ENCODE measurements at places on chromosomes 13 and 19. TPM values are rescaled to one million over a fixed set of nuclear protein-coding genes. Genes with fewer than 3 reads are reported as not detected.

Gene NDUFA7
- 93.0 TPM for total RNA-seq

Gene IGLON5
- not detected for total RNA-seq

Gene PTPRH
- total RNA-seq = 0.11 TPM

Gene LILRA1
- total RNA-seq = not detected

Gene IL12RB1
- 16.1 TPM for total RNA-seq

DNA sequence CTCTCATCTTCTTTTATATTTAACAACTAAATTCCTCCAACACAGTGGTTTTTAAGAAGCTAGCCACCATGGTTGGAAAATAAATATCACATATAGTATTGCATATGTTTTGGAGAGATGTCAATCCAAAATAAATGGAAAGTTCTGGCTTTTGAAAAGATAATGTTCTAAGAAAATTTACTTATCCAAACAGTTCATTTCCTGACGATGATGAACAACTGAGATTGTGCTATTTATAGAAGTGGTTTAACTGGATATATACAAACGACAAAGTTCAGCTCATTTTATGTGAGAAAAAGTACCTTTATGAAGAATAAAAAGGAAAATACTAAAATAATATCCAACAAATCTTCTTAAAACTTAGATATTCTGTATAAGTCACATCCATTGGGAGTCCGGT lies 174.7 kb downstream of the MZT1 start:
- DNase-seq = no peak

GRCh38 chr13:44668688-44669087 lies 92.6 kb upstream of the TSC22D1 start:
- no peak for DNase-seq

- no peak for DNase-seq
Observed at GRCh38 chr19:5753743-5754142, 30.8 kb downstream of the PRR22 start.

GRCh38 chr13:45943120-45943519 lies 91.6 kb upstream of the SIAH3 start:
- no peak for DNase-seq

DNA sequence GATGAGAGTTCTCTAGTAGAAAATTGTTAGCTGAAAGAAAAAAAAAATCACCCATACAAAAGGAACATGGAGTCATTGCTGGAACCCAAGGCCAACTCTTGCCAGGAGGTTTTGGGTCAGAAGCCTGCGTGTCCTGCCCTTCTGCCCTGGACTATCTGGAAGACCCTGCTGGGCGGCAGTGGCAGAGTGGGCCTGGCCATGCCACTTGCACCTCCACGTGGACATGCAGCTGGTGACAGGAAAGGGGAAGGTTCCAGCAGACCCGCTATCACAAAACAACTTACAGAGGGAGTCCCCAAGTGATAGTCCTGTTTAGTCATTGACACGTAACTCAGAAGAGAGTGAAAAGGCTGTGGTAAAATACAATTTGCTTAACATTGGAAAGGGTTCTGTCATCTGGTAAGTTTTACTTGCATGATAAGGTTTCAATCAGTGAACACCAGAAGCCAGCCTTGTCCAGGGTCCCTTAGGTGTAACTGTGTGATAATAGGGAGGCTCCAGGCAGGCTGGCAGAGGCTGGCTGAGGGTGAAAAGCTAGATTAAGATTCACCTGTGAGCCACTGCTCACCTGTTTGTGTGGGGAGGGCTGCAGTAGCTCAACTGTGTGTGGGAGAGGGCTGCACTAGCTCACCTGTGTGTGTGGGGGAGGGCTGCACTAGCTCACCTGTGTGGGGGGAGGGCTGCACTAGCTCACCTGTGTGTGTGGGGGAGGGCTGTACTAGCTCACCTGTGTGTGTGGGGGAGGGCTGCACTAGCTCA lies 47.8 kb downstream of the COL4A2 start:
- DNase-seq = no peak

DNA sequence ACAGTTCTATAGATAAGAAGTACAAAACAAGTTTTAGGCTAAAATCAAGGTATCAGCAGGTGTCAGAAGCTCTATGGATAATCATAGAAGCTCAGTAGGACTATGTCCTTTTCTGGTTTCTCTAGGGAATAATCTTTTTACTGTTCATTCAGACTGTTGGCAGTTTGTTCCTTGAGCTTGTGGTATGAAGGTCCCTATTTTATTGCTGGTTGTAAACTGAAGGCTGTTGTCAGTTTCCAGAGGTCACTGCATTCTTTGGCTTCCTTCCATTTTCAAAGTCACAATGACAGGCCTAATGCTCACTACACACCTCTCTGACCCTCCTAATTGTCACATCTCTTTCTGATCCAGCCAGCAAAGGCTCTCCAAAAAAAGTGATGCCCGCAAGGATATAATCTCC lies 337.9 kb upstream of the EDNRB start:
- DNase-seq = no peak

- DNase-seq = no peak
Observed at GRCh38 chr13:94198681-94199080, 280.8 kb downstream of the DCT start.

- DNase-seq = peak; percentile 55
Observed at GRCh38 chr19:7678971-7679751, 1.5 kb upstream of the TRAPPC5 start.

- DNase-seq = no peak
Observed at GRCh38 chr13:85194482-85194881, 604.7 kb downstream of the SLITRK6 start.

DNA sequence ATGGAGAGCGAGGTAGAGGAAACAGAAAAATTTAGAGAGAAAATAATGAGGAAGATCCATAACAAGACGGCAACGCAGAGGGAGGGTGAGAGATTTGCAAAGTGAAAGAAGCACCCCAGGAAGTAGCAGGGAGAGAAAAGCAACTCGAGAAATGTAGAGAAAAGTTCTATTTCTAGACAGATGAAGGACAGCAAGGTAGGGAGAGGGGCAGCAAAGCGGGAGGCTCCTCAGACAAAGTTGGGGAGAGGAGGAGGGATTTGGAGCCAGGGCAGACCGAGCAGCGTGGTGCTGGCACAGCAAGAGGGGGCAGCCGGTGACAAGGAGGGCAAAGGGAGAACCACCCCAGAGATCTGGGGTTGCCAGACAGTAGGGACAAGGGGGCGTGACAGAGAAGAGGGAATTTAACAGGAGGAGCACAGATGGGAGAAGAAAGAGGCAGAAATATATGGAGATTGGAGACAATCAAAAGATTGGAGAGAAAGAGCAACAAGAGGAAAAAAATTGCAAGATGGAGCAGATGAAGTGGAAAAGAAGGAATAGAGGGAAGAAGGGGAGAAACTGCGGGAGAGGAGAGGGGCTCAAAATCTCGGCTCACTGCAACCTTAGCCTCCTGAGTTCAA lies 989 bp downstream of the ZNF766 start:
- no peak for DNase-seq

- DNase-seq = no peak
Observed at GRCh38 chr13:81409284-81409683, 1068.4 kb upstream of the SPRY2 start.

DNA sequence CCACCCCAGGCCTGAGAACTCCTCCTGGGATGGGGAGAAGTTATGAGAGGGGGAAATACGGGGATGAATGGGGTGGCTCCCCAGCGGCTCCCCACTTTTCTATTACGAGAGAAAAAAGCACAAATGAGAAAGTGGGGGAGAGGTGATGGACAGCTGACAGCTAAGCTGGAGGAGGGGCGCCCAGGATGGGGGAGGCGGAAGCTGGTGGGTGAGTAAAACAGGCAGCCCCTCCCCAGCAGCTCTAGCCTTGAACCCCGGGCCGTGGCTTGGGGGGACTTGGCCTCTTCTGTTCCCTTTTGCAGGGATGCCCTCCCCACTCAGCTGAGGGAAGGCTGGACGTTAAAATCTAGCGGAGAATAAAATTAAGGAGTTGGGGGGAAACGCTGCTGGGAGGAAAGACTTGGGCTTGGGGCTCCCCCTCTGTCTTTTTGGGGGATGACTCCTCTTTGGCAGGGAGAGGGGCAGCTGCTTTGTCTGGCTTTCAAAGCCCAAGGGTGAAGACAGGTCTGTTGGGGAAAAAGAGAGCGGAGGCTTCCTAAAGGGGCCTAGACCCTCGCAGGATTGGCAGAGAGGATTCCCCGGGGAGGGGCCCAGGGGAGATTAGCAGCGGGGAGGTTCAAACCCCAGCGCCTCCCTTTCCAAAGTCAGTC lies 1.4 kb upstream of the SAMD1 start:
- DNase-seq = no peak

- no peak for DNase-seq
Observed at GRCh38 chr19:44848036-44848811, 2.1 kb downstream of the NECTIN2 start.

GRCh38 chr13:29802621-29803020 lies 47.8 kb downstream of the UBL3 start:
- DNase-seq = no peak

DNA sequence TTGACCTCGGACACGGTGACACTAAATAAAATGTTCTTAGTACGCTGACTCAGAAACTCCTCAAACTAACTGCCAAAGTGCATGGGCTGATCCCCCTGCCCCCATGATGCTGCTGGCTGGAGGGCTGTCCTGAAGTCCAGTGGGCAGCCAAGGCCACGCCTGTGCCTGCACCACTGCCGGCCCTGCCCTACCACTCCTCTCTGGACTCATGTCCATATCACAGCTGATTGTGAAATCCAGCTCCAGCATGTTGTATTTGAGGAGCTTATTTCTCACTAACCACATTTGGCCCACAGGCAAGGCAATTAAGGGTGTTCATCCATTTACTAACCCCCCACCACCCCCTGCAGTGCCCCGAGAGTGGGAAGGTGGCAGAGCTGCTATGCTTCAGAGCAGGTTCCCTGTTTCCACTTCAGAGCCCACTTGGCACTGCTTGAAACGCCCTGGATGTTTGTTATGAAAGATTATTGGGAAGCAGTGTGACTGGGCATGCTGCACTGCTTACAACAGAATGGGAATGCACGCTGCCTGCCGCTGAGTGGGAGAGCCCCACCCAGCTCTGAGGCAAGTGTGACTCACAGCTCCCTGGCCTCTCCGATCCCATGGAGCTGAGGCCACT lies 114.0 kb downstream of the UQCRFS1 start:
- DNase-seq = no peak

DNA sequence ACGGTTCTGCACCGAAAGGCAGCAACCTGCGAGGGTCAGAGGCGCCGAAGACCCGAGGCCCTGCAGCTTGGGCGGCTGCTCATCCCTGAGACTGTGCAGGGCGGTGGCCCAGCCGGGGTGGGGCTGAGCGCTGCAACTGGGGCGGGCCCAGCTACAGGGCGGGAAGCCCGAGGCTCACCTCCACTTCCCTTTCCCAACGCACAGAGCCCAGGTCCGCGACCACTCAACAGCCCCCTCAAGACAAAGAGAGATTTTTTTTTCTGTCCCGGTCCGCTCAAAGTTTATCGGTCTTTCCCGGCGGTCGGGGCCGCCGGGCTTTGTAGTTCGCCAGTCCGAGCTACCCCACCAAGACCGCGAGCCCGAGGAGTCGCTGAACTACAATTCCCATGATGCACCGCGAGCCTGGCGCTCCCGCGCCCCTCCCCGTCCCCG lies 573 bp downstream of the KATNAL1 start:
- peak; percentile 84 for DNase-seq

GRCh38 chr19:6590827-6591319 lies at the start of gene CD70:
Gene CD70, minus strand, starts transcription at chr19:6591150. Its CDS starts 148 bp downstream, at chr19:6591002.
- peak; percentile 20 for DNase-seq

DNA sequence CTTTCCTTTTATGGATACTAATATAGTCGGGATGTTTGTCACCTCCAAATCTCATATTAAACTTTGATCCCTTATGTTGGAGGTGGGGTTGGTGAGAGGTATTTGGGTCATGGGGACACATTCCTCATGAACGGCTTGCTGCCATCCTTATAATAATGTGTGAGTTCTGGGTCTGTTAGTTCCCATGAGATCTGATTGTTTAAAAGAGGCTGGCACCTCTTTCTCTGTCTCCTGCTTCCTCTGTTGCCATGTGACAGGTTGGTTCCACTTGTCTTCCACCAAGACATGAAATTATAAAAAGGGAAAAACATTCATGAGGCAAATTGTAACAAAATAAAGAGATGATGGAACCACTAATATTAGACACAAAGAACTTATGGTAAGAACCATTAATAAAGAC lies 107.8 kb upstream of the ATXN8OS start:
- DNase-seq = no peak

GRCh38 chr19:14826006-14826405 lies 9.0 kb downstream of the OR7A5 start:
- DNase-seq = no peak

DNA sequence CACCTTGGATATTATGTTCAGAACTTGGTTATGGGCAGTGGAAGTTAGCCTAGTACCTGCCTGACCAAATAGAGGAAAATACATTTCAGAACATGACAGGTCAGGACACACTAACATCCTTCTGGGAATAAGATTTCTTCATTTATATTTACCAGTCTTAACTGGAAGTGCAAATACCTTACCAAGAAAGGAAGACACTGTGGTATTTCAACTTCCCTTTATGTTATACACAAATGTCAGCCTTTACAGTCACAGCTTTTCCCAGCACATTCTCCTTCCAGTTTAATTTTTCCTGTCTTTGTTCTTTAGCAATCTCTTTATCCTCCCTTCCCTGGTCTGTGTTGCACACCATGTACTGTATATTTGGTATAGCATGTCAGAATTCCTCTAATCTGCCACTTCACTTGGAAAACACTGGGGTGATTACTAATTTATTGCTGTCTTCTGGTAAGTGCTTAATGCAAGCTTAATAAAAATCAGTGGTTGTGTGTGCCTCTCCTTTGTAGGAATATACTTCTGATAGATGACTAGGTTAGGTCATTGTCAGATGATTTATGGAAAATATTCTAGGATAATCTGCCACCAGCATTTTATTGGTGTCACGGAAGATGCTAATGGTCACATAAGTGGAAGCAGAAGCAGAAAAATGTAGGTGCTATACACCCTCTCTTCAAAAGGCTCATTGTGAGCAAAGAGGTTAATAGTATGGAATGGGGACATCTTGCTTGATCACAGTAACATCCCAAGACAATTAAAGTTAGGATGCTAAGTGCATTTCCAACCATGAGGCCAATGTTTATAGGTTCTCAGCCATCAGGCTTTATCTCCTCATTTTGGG lies 124.3 kb upstream of the STARD13 start:
- no peak for DNase-seq

- no peak for DNase-seq
Observed at GRCh38 chr19:16611121-16611520, 16.9 kb downstream of the MED26 start.

DNA sequence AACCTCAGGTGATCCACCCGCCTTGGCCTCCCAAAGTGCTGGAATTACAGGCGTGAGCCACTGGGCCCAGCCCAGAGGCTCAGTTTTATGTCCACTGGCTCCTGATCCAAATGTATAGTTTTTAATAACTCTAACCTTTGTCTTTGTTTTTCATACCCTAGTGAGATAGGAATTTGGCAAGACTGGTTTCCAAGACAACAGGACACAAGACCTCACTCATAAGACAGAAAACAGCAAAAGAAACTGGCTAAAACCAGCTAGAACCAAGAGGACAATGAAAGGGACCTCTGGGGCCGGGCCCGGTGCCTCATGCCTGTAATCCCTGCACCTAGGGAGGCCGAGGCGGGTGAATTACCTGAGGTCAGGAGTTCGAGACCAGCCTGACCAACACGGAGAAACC lies 27.6 kb downstream of the CPT1C start:
- no peak for DNase-seq
